ENCODE measurements at places on chromosomes 7 and 10.

GRCh38 chr7:47143339-47143738 is 438.6 kb downstream of the TNS3 start:
- peak; percentile 84 for DNase-seq

GRCh38 chr7:38281266-38281665 is 7.8 kb upstream of the TARP start:
- DNase-seq: no peak

DNA sequence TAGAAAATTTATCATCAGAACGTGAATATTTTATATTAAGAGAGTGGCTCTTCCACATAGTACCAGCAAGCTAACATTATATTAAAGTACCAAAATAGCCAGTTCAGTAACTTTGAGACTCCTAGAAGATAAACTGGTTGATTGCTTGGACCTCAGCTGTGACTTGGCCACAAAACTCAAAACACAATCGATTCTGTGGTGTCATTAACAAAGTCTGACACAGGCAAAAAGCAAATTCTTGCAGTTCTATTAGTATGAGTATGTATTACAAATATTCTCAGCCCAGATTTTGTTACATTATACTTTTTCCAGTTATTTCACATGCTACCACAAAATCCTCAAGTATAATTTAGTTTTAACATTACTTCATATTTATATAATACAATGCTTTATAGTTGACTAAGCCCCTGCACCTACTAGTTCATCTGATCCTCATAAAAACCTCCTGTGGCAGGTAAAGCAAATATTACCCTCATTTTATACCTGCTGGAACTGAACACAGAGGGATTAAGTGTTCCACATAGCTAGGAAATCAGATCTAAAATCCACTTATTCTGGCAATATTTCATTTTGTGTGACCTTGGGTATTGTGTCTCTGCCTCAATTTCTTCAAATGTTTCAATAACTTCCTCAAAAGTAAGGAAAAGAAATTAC is 279.9 kb upstream of the MKLN1 start:
- no peak for DNase-seq

- DNase-seq: no peak
These were observed 259.7 kb upstream of the C7orf33 start for GRCh38 chr7:148330822-148331221.

DNA sequence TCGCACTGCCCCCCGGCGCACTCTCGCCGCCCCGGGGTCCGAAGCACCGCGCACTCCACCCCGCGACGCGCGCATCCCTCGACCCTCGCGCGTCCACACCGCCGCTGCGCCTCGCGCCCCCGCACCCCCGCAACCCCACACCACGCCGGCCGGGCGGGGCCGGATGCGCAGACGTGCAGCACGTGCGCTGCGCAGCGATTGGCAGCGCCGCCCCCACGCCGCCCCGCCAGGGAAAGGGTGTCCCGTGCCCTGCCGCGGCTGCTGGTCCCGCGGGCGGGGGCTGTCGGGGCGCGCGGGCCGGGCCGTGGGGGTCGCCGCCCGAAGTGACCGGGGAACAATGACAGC is 53.7 kb upstream of the KDM7A start:
- no peak for DNase-seq

GRCh38 chr7:3914051-3914775 is 613.2 kb downstream of the SDK1 start:
- no peak for DNase-seq

- no peak for DNase-seq
These were observed 571.9 kb downstream of the ACTR3B start for GRCh38 chr7:153331427-153331826.

DNA sequence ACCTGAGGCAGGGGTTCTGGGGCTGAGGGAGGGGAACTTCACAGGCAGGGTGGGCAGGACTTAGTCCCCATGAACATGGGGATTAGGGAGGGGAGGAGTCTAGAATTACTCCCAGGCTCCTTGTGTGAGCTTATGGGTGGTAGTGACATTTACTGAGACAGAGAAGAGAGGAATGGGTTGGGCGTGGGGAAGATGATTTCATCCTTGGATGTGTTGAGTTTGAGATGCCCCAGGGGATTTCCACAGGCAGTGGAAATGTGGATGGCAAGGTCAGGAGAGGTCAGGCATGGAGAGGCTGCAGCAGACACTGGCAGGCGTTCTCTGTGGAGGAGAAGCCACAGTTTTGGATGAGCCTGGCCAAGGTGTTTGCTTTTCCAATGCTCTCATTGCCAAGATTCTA is 26.4 kb upstream of the GSDME start:
- DNase-seq: no peak

DNA sequence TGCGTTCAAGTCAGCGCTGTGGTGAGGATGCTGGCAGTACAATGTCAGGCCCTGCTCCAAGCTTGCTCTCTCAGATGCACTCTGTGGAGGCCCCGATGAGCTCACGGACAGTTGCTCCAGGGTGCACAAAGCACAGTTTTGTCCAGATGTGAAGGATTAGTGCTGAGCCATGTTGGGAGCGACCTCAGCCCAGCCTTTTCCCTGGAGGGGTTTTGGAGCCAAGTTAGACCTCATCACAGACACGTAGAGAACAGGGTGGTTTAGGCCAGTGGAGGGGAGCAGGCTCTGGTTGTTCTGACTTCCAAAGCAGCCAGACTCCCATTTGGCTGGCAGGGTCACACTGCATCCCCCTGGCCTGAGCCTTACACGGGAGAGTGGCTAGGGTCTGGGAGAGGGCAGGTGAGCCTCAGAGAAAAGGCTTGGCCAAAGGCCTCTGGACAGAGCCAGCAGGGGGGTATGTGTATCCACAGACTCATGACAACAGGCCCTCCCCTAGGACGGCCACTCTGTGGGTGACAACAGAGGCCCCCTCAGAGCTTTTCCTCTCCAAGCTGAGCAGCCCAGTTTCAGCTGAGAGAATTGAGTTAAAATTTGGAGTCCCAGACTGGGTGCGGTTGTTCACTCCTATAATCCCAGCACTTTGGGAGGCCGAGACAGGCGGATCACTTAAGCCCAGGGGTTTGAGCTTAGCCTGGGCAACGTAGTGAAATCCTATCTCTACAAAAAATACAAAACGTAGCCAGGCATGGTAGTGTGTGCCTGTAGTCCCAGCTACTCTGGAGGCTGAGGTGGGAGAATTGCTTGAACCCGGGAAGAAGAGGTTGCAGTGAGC is 4.7 kb downstream of the PLAC9 start:
- no peak for DNase-seq

DNA sequence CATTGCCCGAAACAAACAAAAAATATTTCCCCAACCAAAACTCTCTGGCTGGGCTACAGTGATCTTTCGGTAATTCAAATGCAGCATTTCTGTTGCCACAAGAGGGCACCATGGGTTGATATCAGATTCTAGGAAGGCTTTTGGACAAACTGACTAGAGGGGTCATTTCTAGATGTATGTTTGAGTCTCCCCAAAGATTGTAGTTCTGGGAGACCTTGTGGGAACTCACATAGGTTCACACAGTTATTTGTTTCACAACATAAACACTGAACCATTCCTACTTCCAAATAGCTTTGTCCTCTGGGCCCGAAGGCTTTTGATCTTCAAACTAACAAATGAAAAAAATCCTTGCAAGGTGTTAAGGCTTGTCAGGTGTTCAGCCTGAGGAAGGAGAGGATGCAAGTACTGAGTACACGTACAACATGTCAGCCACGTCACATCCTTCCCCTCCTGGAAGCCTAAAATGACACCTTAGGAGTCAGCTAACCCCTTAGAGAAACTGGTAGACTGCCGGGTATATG is 37.0 kb upstream of the IL15RA start:
- DNase-seq: no peak

GRCh38 chr10:52050429-52051047 is 263.5 kb upstream of the DKK1 start:
- DNase-seq: no peak

DNA sequence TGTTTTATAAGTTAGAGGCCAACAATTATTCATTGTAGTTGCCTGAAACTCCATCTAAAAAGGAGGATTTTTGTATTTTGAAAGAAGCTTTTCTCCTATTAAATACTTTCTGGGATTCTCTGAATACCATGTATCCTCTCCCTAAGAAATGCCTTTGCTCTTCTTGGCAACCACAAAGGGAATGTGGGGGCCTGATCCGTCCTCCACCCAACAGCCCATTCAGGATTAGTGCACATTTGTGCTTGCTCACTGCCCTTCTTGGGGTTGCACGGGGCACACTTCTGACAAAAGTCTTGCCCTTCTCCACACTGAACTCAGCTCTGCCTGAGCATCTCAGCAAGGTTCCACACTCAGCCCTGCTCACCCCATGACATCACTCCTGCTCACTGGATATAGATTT is 194.2 kb downstream of the SLC25A13 start:
- no peak for DNase-seq

Data from GM04503 (cell line).